Inflammatory macrophage treated with lipopolysaccharide for 1 hour (primary cell): ENCODE measurements at places on chromosomes 6 and 20.

DNA sequence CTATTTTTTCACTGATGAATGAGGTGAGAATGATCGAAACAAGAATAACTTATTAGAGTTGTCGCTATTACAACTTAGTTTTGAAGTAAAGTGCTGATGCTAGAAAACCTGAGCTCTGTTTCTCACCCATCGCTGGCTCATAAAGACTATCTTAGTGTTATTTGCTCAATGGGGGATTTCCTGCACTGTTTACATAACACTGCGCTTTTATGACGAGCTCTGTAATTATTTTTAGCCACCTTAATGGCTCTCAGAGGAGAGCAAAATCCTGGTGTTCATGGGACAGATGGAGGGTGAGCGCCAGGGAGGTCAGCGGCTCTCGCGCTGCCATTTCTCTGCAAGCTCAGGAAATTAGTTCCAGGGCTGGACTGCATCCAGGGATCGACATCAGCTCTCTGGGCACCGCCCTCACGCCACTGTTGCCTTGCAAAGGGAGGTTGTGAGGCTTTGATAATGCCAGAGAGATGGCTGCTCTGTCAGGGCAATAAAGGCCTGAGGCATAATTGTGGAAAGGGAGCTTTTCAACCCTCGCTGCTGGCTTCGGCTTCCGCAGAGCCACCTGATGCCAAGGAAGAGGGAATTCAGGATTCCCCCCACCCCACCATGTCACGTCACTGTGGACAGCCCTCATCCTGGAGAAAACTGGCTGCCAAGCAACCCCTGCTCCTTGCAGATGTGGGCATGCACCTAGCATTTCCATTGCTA lies 72.0 kb downstream of the DACT2 start:
- no peak for DNase-seq

DNA sequence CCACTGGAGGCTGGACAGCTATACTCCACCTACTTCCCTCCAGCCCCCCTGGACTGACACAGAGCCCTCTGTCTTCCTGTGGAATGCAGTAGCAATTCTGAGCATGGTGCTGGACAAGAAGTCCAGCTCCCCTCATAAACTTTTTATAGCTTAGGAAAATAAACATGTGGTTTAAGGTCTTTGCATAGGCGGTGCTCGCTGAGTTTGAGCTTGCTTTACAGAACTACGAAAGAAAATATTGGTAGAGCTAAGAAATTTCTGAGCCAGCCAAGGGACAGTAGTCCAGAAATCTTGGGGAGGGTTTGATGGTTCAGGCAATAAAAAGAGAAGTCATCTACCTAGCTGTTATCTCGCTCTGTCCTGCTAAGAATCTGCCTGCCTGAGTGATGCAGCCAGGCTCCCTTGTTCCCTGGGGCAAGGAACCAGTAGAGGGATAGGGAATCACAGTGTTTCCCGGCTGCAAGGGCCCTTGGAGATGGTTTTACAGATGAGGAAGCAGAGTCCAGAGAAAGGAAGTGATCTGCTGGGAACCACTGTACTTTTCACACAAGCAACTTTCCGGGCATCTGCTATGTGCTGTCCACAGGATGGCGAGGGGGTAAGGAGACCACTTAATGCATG lies 343.4 kb downstream of the CDC5L start:
- no peak for DNase-seq

- DNase-seq = peak; percentile 12
These were observed 919.0 kb downstream of the KIF16B start for GRCh38 chr20:15654208-15654649.

DNA sequence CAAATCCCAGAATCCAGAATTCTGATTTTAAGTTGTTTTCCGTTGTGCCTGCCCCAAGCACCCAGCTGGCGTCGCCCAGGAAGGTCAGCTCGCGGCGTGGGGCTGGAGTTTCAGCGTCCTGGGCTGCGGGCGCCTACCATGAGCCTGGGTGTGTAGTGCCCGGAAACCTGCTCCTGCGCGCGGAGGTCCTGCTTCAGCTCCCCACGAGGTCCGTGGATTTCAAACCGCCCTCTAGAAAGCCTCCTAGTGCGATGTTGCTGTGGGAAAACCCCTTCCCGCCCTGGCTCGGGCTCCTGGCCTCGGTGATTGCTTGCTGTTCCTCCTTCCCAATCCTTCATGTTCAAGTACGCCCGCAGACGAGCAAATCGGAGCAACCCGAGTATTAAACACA lies 51.3 kb upstream of the NRN1 start:
- no peak for DNase-seq

GRCh38 chr20:46117704-46118467 lies at the start of gene CD40:
TSS of gene CD40 (plus strand) at chr20:46118314. CDS start at chr20:46118344, 30 bp downstream.
- DNase-seq = peak; percentile 95

DNA sequence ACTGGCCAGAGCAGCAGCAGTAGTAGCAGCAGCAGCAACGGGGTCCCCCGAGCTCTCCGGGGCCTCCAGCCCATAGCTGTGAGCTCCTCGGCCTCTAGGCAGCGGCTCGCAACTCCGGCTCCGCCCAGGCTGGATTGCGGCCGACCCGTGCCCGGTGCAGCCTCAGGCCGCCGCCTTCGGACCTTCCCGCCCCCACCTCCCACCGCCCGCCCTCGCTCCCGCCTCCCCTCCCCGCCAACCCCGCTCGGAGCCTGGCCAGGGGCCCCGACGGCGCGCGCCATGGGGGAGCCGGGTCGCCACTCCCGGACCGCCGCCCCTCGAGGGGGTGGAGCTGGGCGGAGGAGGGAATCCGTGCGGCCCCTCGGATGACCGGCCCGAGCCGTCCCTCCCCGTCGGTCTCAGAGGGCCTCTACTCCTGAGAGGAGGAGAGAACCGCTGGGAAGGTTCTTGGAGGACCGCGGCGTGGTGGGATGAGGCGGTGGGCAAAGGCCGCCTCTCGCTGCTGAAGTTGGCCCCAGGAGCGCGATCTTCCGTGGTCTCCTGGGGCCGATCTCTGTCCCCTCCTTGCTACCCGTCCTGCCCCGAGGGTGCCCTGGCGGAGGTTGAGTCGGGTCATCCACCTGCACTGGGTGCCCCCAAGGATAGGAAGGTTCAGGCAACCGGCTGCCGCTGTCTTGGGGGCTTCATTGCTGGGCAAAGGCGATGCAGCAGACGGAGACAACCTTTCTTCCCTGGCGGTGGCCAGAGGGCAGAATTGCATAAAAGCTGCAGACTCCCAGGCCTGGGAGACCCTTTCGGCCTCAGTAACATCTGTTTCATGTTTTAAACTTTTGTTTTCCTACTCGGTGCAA lies at the start of gene ADAM33:
TSS of gene ADAM33 (minus strand) at position 80 of the 851 bp plus-strand sequence. CDS start at position 74, 6 bp downstream.
- no peak for DNase-seq

GRCh38 chr20:11794525-11794924 lies 123.2 kb upstream of the BTBD3 start:
- no peak for DNase-seq

DNA sequence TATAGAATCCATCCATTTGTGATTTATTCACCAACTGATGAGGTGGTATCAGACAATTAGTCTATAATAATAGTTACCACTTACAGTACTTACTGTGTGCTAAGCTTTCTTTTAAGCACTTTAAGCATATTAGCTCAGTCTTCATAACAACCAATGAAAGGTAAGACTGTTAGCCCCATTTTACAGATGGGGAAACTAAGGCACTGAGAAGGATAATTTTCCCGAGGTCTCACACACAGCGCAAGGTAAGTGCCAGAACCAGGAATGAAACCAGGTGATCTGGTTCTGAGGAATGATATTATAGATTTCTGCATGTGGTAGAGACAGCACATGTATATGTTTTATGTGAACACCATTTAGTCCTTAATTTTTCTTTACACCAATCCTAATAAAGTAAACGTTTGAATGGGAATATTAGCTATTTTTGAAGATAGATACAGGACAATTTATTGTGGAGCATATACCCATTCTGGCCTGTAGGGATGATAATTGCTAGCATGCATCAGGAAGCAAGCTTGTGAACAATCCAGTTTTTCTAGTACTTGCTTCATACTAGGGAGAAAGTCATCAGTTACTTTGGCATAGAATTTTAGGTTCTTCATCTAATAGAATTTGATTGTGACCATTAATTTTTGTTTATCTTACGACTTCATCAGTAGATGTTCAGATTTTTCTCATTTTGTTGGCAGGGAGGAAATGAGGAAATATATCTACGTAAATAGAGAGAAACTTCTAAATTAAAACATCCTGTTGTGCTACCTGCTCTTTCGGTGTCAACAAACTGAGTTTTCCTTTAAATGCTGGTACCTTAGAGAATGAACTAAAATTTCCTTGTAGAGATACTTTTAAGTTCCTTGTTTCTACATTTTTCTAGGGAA lies 3.0 kb downstream of the YWHAB start:
- DNase-seq = peak; percentile 42

DNA sequence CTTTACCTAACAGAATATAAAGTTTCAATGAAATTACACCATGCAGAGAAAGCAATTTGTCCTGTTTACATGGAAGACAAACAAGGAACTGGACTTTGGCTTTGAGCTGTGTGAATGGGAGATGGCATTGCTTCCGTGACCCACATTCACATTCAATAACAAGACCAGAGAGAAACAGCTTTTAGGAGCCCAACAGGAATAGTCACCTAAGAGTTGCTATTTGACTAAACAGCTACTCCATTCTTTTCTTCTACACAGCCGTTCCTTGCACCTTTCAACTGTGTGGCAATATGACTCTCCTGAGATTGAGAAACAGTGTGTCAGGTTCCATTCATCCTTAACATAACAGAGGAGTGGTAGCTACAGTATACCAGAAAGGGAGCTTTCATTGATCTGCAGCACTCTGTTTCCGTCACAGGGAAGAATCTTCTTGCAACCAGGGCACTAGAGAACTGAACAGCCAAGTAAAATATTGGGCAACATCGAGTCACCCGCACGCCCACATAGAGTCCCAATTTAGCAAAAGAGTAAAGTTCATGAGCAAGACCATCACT lies 355.1 kb downstream of the HAO1 start:
- peak; percentile 23 for DNase-seq

- DNase-seq = no peak
These were observed 60.7 kb downstream of the EYA4 start for GRCh38 chr6:133301835-133302234.

- peak; percentile 13 for DNase-seq
These were observed 213.7 kb downstream of the ATXN1 start for GRCh38 chr6:16547587-16547986.

- no peak for DNase-seq
These were observed 20.6 kb downstream of the RMND1 start for GRCh38 chr6:151431337-151431736.

DNA sequence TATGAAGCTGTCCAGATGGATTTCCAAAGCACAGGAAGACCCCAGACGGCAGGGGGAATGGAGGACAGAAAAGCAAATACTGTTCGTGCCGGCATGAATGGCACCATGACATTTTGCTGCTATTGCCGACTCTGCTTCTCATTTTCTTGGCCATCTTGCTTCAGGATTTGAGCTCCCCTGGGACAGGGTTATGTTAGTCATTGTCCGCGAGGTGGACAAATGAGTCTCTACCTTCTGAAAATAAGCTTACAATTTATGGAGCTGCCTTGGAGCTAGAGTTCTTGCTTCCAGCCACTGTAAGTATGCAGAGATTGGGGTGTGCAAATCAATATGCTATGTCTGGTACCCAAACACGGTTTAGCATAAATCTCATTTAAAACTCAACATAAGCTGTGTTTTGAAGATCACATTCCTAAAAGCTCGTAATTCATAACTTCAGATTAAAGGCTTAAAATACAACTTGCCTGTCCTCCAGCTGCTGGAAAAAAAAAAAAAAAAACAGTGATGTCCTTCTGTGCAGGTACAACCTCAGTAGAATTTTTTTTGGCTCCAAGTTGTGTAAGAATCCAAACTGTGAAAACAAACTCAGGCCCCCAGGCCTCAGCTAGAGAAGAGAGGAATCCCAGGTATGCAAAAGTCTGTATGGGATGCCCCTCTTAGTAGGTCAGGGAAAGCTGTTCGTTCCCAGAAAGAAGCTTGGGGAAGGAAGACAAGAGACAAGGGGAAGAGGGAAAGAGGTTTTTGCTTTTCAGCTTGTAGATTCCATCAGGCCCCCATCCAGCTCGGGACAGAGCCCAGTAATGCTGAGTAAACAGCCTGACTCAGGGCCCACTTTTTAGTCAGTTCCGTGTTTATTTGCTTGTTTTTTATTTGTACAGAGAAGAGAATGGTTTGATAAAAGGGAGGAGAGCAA lies 184.2 kb upstream of the FOXA2 start:
- DNase-seq = no peak

DNA sequence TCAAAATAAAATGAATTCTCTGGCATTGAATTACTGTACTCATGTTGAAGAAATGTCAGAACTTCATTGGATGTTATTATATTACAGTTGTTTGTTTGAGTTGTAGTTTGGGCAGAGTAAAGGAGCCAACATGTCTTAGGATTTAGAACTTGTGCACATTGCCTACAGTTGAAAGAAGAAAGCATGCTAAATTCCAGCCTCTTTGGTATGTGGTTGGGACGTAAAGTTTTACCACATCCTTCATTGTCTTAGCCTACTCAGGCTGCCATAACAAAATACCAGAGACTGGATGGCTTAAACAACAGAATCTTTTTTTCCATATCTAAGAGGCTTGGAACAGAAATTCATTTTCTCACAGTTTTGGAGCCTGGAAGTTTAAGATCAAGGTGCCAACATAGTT lies 42.4 kb downstream of the HFE start:
- no peak for DNase-seq

DNA sequence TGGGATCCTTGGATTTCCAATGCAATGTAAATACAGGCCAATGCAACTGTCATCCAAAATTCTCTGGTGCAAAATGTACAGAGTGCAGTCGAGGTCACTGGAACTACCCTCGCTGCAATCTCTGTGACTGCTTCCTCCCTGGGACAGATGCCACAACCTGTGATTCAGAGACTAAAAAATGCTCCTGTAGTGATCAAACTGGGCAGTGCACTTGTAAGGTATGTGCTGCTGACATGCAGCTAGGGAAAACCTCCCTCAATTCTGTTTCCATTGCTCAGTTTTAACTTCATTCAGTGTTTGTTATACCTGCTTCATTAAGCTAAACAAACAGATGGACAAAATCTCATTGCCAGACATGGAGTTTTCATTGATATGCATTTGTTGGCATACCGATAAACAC lies 397.1 kb downstream of the ARHGAP18 start:
- no peak for DNase-seq

DNA sequence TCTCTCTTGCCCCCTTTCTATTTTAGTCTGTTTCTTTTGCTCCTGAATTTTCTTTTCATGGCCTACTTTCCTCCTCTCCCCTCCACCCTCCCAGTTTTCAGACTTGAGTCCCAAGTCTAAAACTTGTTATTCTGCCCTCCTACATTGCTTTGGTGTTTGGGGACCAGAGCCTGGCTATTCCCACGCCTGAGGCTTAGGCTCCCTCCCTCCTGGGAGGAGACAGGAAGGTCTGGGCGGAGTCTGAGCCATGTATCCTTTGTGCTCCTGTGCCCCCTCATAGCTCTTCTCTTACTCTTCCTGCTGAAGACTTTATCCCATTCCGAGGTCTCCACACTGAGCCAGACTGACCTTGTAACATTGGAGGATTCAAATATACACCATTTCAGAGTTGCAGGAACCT lies 69.5 kb downstream of the DAAM2 start:
- DNase-seq = no peak
